ENCODE measurements at places on chromosomes 6 and 20.
A peak's percentile ranks its signal among the peaks of the same experiment; 100 is the strongest.

DNA sequence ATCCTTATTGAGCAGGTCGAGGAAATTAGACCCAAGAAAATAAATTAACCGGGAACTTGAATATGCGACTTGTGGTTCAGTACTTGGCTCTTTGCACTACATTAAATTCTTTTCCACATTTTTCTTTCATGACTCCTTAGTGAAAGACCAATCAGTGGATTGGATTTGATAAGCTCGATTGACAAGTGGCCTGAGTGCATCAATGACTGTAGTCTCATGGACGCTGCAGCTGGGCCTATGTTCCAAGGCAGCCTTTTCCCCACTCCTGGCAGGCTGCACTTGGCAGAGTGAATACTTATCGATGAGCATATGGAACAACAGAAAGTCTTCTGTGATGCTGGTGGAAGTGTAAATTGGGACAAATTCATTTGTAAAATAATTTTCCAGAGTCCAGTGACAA is 210.8 kb upstream of the EXOC2 start:
- no peak for DNase-seq

DNA sequence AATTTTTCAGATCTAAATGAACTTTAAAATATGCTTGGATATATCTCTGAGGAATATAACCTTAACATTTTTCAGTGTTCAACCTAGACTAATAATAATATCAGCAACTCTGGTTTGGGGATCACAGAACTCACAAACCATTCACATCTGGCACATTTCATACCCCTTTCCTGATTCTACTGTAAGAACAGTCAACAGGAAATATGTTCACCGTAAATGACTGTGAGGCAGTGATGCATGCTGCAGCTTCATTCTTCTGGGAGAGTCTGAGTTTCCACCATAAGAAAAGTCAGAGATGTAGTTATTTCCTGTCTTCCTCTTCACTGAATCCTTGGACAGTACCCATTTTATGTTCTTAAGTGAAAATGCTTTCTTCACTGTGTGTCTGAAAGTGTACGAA is 134.2 kb upstream of the IFNGR1 start:
- DNase-seq = no peak

DNA sequence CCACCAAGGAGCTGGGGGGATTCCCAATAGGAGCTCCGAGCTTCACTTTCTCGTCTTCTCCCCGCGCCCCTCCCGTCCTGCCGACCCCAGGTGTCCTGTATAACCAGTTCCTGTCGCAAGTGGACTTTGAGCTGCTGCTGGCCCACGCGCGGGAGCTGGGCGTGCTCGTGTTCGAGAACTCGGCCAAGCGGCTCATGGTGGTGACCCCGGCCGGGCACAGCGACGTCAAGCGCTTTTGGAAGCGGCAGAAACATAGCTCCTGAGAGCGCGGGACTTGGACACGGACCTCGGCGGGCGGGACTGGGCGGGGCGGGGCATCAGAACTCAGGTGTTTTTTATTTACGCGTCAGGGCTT is 340 bp upstream of the VARS2 start:
- DNase-seq = peak; percentile 15

- no peak for DNase-seq
These were observed 7.6 kb downstream of the RIPOR2 start for GRCh38 chr6:24927985-24928745.

- no peak for DNase-seq
These were observed 81.0 kb upstream of the FLRT3 start for GRCh38 chr20:14418376-14418775.

DNA sequence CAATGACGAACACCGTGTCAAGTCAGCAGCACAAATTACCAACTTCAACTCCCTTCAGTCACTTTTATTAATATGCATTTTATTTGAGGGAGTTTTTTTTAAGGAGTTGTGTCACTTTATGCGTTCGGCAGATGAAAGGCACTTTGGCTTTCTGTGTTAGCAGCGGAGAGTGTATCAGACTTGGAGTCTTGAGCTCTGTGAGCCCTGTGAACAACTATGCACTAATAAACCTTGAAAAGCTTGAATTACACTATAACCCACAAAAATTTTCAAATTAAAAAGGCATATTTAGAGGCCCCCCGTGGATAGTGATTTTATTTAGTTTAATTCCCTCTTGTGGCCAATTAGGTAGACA is 335.3 kb upstream of the NT5E start:
- no peak for DNase-seq

GRCh38 chr20:10402938-10403608 is 30.9 kb downstream of the MKKS start:
- DNase-seq = no peak

- no peak for DNase-seq
These were observed 18.7 kb downstream of the RAB5IF start for GRCh38 chr20:36624068-36624943.

GRCh38 chr6:167907837-167908681 is 81.3 kb downstream of the AFDN start:
- no peak for DNase-seq

GRCh38 chr20:63106108-63106764 is 99.5 kb upstream of the BHLHE23 start:
- DNase-seq = no peak

GRCh38 chr6:143160439-143161220 is 99.9 kb downstream of the AIG1 start:
- DNase-seq = no peak

GRCh38 chr6:67458265-67458664 is 1176.8 kb upstream of the ADGRB3 start:
- no peak for DNase-seq

DNA sequence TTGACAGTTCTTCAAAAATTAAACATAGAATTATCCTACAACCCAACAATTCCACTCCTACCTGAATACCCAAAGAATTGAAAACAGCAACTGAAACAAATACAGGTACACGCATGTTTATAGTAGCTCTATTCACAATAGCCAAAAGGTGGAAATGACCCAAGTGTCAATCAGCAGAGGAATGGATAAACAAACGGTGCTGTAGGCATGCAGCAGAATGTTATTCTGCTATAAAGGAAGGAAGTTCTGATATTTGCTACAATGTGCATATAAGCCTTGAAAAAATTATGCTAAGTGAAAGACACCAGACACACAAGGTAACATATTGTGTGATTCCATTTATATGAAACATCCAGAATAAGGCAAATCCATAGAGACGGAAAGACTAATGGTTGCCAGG is 38.5 kb upstream of the PRELID3B start:
- DNase-seq = no peak

DNA sequence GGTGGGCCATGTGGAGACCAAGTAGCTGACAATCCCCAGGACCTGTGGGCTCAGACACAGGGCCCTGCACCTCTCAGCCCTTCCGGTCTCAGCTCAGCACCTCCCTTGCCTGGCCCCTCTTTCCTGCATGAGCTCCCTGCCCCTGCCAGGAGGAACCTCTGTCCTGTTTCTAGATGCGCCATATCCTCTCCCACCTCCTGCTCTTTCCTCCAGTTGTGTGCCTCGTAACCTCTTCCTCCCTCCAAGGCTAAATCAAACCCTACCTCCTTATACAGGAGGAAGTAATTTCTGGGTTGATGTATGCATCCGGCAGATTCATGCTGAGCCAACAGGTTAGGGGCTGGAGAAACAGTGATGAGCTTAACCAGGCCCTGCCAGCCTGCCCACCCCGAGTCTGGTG is 30.9 kb downstream of the ITPR3 start:
- DNase-seq = no peak

DNA sequence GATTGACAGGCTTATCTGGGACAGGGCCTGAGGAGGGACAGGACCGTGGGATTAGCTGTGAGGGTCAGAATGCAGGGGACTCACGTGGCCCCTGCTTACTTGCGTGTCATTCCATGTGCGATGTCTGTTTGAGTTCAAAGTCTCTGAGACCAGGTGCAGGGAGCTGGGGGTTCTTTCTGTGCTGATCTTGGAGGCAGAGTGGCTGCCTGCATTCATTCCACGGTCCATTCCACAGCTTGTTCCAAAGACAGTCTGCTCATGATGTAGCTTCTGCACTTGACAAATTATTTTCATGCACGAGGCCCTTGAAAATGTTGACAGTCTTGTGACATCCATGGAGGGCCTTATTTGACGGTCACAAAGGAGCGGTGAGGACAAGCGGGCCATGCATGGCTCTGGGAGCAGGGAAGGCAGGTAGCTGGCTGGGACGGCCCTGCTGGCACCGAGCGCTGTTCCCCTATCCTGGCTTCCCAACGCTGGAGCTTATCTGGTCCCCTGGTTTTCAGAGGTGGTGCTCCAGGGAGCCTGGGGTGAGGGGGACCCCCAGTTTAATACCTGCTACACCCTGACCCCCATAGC is 156.3 kb upstream of the RNF24 start:
- DNase-seq = no peak

- DNase-seq = no peak
These were observed 53.4 kb downstream of the FAM83B start for GRCh38 chr6:54899986-54900385.

GRCh38 chr20:41234041-41234440 is 83.5 kb downstream of the ZHX3 start:
- DNase-seq = no peak

GRCh38 chr6:135439549-135439948 is 58.0 kb downstream of the AHI1 start:
- no peak for DNase-seq

DNA sequence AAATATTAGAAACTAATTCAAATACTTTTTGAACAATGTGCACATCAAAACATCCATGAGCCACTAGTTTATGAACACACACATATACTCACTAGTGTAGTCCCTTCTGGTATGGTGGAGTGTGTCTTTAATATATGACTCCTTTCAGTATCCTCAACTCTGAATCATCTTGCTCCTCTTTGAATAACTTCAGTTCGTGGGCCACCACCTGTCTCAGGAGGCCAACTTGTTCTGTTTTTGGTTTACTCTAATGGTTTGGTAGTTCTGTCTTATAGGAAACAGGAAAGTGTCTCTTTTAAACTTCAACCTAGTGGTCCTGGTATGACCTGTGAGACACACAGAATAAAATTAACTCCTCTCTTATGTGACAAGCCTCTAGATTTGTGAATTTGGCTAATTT is 55.6 kb downstream of the ZNF292 start:
- DNase-seq = no peak

- no peak for DNase-seq
These were observed 23.1 kb downstream of the ENPP3 start for GRCh38 chr6:131660195-131660594.

DNA sequence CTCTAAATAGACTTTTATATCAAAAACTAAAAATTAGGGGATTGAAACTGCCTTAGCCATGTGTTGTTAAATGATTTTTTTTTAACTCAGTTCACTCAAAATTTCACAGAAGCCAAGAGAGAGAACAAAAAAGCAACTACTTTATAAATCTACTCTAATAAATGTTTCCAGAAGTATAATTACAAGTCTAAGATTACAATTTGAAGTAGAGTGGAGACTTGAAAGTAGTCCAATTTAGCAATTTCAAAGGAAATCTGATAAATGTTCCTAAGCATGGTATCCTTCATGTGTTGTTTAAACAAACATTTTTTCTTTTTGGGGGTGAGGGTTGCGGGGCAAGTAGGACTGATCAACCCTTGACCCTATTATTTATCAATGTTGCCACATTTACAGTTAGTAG is 72.6 kb downstream of the PHIP start:
- no peak for DNase-seq
